ENCODE measurements at places on chromosomes 2 and 18. TPM values are rescaled to one million over a fixed set of nuclear protein-coding genes. Genes with fewer than 3 reads are reported as not detected.
A peak's percentile ranks its signal among the peaks of the same experiment; 100 is the strongest.

- no peaks in the 10 kb centered on the region for H3K36me3 ChIP-seq
- H3K27me3 ChIP-seq = no peaks in the 10 kb centered on the region
- H3K4me3 ChIP-seq = no peak overlapping the region
- no peak for DNase-seq
- no peak overlapping the region for H3K27ac ChIP-seq
- H3K4me1 ChIP-seq = peaks cover 20% of the 10 kb centered on the region
Observed at GRCh38 chr2:127683757-127684156, 8.4 kb upstream of the LIMS2 start.

DNA sequence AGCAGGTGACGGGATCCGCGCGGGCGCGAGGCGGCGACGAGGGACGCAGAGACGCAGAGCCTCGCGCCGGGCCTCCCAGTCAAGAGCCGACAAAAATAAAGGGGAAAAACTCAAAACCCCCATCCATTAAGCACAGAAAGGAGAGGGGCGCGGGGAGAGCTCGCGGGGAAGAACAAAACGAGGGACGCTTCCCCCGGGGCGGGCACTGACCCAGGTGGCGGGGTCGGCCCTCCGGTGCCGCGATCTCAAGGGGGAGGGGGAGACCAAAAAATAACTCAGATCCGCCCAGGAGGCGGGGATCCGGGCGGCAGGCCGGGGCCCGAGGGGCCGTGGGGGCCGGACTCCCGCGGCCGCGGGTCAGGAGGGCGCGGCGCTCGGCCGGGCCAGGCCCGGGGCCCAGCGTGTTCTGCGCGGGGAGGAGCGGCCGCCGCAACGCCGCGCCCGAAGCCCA is 597 bp downstream of the RNF103 start:
- peak overlapping the region; percentile 98 for H3K27ac ChIP-seq
- no peaks in the 10 kb centered on the region for H3K27me3 ChIP-seq
- H3K36me3 ChIP-seq = peaks cover 23% of the 10 kb centered on the region
- H3K4me3 ChIP-seq = peak overlapping the region; percentile 71

The ZNF396 gene
- total RNA-seq = 4.4 TPM

- no peak overlapping the region for H3K27ac ChIP-seq
- H3K27me3 ChIP-seq = no peaks in the 10 kb centered on the region
- no peak overlapping the region for H3K4me3 ChIP-seq
- no peak for DNase-seq
Observed at GRCh38 chr2:174059178-174059883, 94.2 kb upstream of the SP3 start.

- H3K4me3 ChIP-seq = no peak overlapping the region
- no peaks in the 10 kb centered on the region for H3K4me1 ChIP-seq
- H3K36me3 ChIP-seq = no peaks in the 10 kb centered on the region
- no peak for DNase-seq
Observed at GRCh38 chr18:4797002-4797685, 342.0 kb upstream of the DLGAP1 start.

- no peaks in the 10 kb centered on the region for H3K27me3 ChIP-seq
- peaks cover 14% of the 10 kb centered on the region for H3K4me1 ChIP-seq
- DNase-seq = no peak
- H3K27ac ChIP-seq = no peak overlapping the region
- H3K36me3 ChIP-seq = no peaks in the 10 kb centered on the region
Observed at GRCh38 chr2:72794572-72794971, 31.3 kb downstream of the EXOC6B start.

DNA sequence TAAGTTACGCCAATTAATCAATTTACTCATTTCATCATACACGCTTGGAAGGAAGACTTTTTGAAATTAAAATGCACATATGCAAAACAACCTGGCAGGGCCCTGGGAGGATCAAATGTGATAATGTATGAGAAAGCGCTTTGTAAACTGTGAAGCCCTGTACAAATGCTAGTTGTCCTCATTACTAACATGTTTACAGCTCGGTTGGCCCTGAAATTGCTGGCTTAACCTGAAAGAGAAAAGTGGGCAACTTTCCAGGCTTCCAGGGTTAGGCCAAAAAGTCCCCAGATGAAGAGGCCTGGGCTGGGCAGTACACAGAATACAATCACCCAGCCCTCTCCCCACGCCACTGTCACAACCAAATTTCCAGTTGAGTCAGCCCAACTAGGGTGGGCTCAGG is 60.2 kb downstream of the DNMT3A start:
- peaks cover 51% of the 10 kb centered on the region for H3K4me1 ChIP-seq
- DNase-seq = no peak
- H3K27me3 ChIP-seq = no peaks in the 10 kb centered on the region
- H3K27ac ChIP-seq = no peak overlapping the region
- H3K4me3 ChIP-seq = no peak overlapping the region

DNA sequence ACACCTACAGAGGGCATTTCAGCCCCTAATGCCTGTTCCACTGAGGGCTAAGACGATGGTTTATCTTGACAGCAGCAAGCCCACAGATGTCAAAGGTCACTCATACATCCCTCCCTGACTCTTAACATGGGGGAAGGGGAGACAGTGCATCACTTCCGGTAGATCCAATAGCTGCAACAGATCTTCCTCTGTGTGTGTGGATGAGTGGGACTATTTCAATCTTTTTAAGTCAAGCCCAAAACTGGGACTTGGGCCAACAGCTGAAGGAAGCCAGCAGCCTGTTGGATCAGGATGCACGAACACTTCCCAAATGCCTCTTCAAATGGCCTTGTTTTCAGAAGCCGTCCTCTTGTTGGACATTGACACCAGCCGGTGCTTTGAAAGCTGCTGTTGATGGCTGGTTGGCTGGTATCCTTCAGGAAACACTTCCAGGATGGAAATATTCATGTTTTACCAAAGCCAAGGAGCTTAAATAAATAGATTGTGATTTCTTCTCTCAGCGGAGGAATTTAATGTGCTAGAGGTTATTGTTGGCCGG is 59.2 kb downstream of the IL1R2 start:
- peak overlapping the region; percentile 68 for H3K27ac ChIP-seq
- no peaks in the 10 kb centered on the region for H3K36me3 ChIP-seq
- DNase-seq = peak; percentile 66
- no peaks in the 10 kb centered on the region for H3K27me3 ChIP-seq
